Activated CD4-positive, CD25-positive, alpha-beta regulatory T cell (primary cell): ENCODE measurements at places on chromosomes 2 and 18.

GRCh38 chr18:52190631-52191030 lies 149.4 kb upstream of the DCC start:
- DNase-seq: no peak

DNA sequence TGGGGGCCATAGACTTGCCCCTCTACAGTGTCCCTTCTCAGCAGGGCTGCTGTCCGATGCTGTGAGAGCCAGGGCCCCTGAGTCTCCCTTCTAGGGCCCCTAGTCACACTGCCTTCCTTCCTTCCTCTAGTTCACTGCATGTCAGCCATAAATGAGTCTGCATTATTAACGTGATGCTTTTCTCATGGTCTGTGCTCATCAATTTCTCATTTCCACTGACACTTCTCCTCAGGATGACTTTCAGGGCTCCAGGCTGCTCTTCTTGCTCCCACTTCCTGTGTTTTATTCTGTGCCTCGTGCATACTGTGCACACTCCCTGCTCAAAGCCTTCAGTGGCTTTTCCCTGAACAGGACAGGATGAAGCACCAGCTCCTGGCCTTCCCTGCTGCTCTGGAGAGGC lies 146.5 kb downstream of the FAM210A start:
- no peak for DNase-seq

DNA sequence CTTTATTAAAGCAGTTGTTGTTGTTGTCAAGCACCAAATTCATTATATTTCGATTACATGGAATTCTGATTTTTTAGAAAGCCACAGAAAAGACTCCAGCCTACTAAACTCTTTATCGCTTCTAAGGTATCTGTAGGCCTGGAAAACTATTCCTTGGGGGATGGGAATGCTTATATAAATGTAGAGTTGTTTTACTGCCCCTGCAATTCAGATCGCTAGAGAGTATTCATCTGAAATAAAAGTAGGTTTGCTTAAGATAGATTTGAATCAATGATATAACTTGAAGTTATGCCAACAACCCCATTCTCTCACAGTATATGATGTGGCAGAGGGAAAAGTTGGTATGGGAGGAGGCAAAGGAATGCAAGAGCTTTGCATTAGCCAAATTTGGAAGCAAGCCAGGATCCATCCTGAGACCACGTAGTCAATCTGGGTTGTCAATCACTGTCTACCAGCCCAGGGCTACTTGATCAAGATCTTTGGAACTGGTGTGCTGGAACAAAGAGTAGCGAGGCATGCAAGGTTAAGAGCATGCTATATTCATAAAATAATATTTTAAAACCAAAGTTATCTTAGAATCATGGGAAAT lies 95.9 kb downstream of the LYPD6B start:
- no peak for DNase-seq

GRCh38 chr18:59932401-59932800 lies 32.6 kb downstream of the PMAIP1 start:
- DNase-seq: no peak

DNA sequence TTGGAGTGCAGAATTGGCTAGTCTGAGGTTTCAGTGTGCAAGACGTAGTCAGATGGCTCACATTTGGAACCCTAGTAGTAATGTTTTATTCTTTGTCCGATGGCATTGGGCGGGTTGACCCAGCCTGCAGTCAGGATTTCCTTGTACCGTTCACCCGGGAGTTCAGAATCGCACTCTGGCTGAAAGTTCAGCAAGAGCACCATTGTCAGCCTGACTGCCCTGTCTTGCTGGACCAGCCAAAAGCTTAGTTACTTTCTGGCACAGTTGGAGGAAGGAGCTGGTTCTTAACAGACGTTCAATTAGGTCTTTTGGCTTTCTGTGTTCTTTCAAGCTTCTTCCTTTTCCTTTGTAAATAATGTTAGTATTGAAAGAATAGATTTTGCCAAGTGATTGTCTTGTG lies 18.6 kb downstream of the RMC1 start:
- no peak for DNase-seq

- DNase-seq: no peak
Observed at GRCh38 chr2:37550190-37550589, 121.3 kb downstream of the CDC42EP3 start.

GRCh38 chr2:138183705-138184104 lies 219.4 kb downstream of the HNMT start:
- DNase-seq: no peak

DNA sequence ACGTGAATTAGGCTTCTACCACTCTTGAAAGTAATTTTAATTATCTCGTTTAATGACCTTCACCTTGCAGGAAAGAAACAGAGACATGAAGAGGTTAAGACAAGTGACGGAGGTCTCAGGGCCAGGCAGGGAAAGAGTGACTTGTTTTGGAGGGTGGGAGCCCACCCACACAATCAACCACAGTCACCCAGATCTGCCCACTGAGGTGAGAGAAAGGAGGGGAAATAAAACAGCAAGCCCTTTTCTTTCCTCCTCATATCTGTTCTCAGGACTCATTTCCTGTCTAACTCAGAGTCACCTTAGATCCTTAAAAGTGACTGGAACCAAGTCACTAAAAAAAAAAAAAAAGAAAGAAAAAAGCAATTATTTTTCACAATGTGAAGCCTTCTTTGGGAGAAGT lies 26.8 kb downstream of the ATP8B1 start:
- no peak for DNase-seq

- DNase-seq: no peak
Observed at GRCh38 chr18:23495723-23496440, 7.4 kb upstream of the RMC1 start.

GRCh38 chr2:218020966-218021535 lies 18.3 kb upstream of the TNS1 start:
- DNase-seq: no peak

GRCh38 chr2:144712550-144712940 lies 192.6 kb upstream of the ZEB2 start:
- DNase-seq: no peak

DNA sequence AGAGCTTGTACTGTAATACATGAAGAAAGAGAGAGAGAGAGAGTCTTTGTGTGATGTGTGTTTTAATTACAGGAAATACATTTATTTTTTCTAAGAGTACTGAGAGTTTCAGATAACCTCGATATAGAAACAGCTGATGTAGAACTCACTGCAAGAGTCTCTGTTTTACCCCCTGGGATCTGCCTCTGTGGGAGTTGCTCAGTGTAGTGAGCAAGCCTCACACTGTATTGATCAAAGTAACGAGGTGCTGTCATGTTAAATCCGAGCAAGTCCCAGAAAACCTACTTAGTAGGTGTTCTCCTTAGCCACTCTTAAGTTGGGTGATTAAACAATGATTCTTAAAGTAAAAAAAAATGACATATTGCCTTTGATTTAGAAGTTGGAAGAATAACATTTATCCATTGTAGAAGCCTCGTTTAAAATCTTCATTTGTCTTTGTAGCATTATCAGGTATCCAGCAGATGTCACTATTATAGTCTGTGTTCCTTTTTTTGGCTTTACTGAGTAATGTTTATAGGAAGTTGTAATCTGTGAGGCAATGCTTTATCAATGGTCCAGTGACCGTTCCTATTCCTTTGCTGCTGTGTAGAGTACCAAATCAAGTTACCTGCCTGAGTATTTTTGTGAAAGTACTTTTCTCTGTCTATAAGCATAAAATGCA lies 219.0 kb downstream of the MYO3B start:
- DNase-seq: no peak

DNA sequence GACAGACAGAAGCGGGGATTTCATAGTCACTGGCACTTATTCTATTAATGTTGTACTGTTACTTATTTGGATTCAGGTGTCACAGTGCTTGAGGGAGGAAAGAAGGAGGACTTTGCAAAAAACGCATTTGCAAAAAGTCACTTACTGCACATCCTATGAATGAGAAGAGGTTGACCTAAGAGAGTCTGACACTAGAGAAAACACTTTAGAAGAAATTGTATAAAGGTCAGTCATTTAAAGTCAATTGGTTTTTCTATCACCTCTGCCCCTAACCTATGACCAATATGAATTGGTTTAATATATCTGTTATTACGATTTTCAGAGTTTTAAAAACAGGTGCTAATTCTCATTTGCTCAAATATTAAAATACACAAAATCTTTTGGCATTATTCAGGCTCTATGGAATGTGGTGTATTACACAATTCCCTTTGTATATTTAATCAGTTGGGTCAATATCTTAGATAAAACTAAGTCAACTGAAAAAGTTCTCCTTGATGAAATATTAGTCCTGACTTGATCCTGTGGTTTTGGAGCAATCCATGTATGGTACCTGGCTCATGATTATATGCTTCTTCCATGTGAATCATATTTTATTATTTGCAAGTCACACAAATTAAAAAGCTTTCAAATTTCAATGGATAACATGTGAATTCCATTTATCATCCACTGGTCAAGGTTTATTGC lies 157.4 kb downstream of the CDH2 start:
- DNase-seq: no peak

GRCh38 chr2:128661311-128661710 lies 342.6 kb upstream of the HS6ST1 start:
- DNase-seq: no peak

DNA sequence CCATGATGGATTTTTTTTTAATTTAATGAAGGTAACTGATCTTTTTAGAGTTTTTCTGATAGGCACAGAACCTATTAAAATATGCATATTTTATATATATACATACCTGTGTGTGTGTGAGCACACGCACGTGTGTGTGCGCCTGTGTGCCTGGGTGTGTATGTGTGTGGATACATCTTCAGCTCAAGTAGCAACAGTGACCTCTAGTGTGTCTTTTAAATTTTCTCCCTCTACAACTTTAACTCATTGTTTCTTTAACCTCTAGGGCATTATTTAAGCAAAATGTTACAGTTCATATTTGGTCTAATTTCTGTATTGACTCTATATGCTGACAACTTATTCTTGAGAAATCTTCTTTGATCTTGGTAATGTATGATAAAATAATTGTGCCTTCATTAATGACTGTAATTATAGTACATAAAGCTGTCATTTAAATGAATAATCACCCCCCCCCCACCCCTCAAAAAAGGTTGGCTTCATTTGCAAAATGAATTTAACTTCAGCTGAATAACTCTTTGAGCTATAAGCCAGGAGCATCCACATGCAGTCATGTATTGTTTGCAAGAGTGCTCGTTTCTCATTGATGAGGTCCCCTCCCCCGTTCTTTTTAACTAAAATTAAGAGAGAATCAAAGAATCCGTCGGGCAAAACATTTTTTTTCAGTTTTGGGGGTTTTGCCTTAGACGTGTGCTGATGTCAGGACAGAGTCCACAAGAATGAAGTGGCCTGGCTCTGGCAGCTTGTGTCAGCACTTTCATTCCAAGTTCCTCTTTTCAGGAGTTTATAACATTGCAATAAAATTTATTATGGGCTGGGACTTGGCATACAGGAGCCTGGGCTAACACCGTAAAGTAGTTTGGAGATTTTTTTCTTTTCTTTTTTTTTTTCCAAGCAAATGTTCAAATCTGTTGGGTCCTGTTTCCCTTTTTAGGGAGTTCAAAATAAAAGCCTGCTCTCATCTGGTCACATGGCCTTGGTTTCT lies 80.0 kb downstream of the ETAA1 start:
- DNase-seq: no peak

DNA sequence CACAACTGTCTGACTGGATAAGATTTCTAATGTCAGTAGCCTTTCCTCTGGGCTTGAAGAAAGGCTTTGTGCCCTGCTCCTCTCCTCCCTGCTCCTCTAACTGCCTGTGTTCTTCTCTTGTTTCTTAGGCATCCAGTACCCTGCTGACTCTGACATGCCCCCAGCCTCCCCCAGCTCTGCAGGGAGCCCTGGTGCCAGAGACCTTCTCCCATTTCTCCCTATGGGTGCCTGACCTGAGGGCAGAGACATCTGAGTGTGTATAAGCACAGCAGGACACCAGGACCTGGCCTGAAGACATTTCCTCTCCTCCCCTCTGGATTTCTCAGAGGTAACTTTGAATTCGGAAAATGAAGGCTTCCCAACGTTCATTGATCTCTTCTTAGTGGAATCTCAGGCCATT lies 23.6 kb downstream of the RNF144A start:
- no peak for DNase-seq

GRCh38 chr2:98012561-98012991 lies 16.8 kb upstream of the TMEM131 start:
- no peak for DNase-seq

- DNase-seq: no peak
Observed at GRCh38 chr2:174802459-174802858, 38.2 kb upstream of the CHRNA1 start.

GRCh38 chr2:174929786-174930185 lies 75.4 kb downstream of the CHN1 start:
- no peak for DNase-seq

- DNase-seq: no peak
Observed at GRCh38 chr18:22171258-22172119, 2.1 kb downstream of the GATA6 start.

DNA sequence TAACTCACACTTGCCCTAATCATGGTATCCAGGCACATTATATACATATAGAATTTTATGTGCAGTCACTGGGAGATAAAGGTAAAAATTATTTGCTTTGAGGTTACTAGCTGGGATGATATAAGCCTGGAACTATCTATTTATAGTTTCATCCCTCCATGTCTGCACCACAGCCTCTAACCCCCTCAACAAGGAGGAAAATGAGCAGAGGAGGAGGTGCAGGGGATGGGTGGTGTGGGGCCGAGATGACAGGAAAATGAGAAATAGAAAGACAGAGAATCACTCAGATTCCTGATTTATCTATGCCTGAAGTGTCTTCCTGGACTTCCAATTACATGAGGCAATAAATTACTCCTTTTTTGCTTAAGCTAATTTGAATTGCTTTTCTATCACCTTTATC lies 145.2 kb downstream of the PIK3C3 start:
- no peak for DNase-seq

DNA sequence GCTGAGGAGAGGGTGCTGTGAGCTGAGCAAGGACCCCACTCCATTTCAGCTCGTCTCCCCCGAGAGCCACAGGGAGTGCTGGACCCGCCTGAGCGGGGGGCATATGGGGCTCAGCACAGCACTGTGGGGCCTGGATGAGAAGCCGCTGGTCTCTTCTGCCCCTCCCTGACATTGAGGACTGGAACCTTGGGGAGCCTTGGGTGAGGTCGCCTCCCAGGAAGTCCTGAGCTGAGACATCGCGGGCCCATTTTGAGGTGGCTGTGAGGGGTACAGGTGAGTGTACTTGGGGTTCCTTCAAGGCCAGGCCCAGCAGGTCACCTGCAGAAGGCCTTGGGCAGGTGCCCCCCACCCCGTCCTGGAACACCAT lies 3.1 kb upstream of the AQP12A start:
- no peak for DNase-seq
